Esophagus (tissue), 2 donors: ENCODE measurements at places on chromosomes 16 and 17. TPM values are rescaled to one million over a fixed set of nuclear protein-coding genes. Genes with fewer than 3 reads are reported as not detected.

Gene KCNG4
- not detected for polyA plus RNA-seq

Gene KRTAP4-5
- not detected for polyA plus RNA-seq

Gene ASPHD1
- 0.31 TPM for polyA plus RNA-seq

Gene GID4
- polyA plus RNA-seq = 7.5 TPM

Gene RAB26
- 4.7 TPM for polyA plus RNA-seq

Gene MPP3
- 5.6 TPM for polyA plus RNA-seq

Gene MCRIP1
- polyA plus RNA-seq = 32.3 TPM

Gene MT4
- polyA plus RNA-seq = 1.3 TPM

Gene HBZ
- not detected for polyA plus RNA-seq

Gene ARHGDIG
- polyA plus RNA-seq = 0.33 TPM

Gene ETV4
- 7.4 TPM for polyA plus RNA-seq

Gene CTRB1
- 2.0 TPM for polyA plus RNA-seq
